ENCODE measurements at places on chromosomes 6 and 20.

- peak within 1 kb of the TSS; percentile 87 for H3K4me3 ChIP-seq
Measured at GRCh38 chr20:653110-653589, at the start of gene SRXN1. SRXN1 (minus strand) TSS chr20:653200; CDS start chr20:653185, 15 bp downstream.

- no peaks in the 10 kb centered on the region for H3K36me3 ChIP-seq
- DNase-seq: peak; percentile 94
- peak overlapping the region; percentile 88 for H3K27ac ChIP-seq
- H3K27me3 ChIP-seq: no peaks in the 10 kb centered on the region
- H3K4me1 ChIP-seq: peaks cover 82% of the 10 kb centered on the region
- peak overlapping the region; percentile 74 for H3K4me3 ChIP-seq
Measured at GRCh38 chr6:44221291-44221960, 2.0 kb upstream of the SLC29A1 start.

DNA sequence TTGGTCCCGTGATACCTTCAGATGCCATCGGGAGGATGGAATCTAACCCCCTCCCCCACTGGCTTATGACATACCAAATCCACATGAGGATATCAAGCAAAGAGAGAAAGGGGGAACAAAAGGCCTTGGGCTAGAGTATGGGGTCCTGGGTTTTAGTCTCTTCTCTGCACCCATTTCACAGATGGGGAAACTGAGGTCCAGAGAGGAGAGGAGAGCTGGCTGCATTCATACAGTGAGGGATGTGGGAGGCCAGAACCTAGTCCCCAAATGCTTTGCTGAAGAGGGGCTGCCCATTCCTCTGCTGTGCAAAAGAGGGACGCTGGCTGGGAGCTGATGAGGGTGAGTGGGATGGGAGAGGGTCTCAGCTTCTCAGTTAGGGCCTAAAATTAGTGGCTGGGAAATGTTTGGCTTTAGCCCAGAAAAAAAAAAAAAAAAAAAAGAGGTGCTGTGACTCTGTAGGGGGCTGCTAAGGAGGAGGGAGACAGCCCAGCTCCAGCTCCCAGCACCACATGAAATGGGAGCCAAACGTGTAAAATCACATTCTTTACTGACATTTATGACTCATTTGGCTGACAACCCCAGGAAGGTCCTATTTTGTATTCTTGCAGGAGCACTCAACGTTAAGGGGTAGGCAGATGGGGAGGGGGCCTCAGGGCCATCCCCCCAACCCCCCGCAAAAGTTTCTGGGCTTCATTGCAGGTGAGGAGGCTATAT is 11.9 kb downstream of the XKR7 start:
- no peak overlapping the region for H3K4me3 ChIP-seq
- H3K27ac ChIP-seq: no peak overlapping the region
- peaks cover 42% of the 10 kb centered on the region for H3K27me3 ChIP-seq
- no peaks in the 10 kb centered on the region for H3K4me1 ChIP-seq
- DNase-seq: no peak
- no peaks in the 10 kb centered on the region for H3K36me3 ChIP-seq

- H3K4me3 ChIP-seq: no peak overlapping the region
- no peak for DNase-seq
- H3K36me3 ChIP-seq: no peaks in the 10 kb centered on the region
Measured at GRCh38 chr6:108502832-108503231, 57.9 kb upstream of the FOXO3 start.

GRCh38 chr6:52286798-52287432 is 2.4 kb upstream of the MCM3 start:
- H3K27me3 ChIP-seq: no peaks in the 10 kb centered on the region
- H3K36me3 ChIP-seq: peaks cover 10% of the 10 kb centered on the region
- peak; percentile 56 for DNase-seq
- H3K4me1 ChIP-seq: peaks cover 9% of the 10 kb centered on the region

DNA sequence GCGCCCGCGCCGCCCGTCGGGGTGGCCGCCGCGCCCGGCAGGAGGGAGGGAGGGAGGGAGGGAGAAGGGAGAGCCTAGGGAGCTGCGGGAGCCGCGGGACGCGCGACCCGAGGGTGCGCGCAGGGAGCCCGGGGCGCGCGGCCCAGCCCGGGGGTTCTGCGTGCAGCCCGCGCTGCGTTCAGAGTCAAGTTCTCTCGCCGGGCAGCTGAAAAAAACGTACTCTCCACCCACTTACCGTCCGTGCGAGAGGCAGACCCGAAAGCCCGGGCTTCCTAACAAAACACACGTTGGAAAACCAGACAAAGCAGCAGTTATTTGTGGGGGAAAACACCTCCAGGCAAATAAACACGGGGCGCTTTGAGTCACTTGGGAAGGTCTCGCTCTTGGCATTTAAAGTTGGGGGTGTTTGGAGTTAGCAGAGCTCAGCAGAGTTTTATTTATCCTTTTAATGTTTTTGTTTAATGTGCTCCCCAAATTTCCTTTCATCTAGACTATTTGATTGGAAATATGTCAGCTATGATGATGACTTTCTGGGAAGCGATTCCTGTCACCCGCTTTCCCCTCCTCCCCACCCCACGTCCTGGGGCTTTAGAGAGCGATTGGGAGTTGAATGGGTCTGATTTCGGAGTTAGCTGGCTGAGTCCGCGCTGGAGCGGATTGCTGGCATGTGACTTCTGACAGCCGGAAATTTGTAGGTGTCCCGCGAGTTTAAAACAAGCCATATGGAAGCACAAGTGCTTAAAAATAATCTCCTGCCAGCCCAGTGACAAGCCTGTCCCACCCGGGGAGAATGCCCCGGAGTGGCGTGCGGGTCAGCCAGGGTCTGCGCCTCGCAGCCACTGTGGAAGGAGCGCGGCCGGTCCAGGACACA is 1.1 kb downstream of the ESR1 start:
- peaks cover 15% of the 10 kb centered on the region for H3K4me1 ChIP-seq
- H3K4me3 ChIP-seq: peak overlapping the region; percentile 53
- H3K27ac ChIP-seq: no peak overlapping the region
- no peak for DNase-seq

DNA sequence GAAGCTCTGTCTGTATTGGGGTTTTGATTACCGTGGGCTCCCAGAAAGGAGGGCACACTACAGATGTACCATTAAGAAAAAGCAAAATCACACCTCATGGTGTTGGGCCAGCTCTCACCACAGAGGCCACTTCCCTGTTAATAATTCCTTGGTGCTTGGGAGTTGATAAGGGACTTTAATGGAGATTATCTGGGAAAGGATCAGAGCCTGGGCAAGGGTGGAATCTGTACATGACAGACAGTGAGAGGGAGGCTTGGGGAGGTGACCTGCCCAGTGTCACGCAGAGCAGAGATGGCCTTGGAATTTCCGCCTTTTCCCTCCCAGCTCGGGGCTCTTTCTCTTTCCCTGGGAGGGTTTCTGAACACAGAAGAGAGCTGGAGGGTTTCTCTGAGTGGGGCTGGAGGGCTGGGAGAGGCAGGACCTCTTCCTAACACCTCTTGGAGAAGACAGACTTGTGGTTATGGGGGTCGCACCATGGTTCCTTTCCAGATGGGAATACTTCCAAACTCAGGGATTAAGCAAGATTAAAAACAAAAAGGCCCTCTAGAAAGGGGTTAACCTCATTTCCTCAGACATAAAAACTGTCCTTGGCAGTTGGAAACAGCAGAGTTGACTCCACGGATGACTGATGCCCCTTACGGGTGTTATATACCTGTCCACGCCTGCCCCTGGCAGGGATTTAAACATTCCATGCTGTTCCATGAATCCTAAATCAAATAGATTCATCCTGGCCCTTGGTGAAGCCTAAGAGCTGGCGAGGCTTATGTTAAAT is 16.8 kb upstream of the KCNK16 start:
- DNase-seq: no peak
- H3K27me3 ChIP-seq: peaks cover 16% of the 10 kb centered on the region
- peaks cover 4% of the 10 kb centered on the region for H3K4me1 ChIP-seq
- H3K4me3 ChIP-seq: no peak overlapping the region

DNA sequence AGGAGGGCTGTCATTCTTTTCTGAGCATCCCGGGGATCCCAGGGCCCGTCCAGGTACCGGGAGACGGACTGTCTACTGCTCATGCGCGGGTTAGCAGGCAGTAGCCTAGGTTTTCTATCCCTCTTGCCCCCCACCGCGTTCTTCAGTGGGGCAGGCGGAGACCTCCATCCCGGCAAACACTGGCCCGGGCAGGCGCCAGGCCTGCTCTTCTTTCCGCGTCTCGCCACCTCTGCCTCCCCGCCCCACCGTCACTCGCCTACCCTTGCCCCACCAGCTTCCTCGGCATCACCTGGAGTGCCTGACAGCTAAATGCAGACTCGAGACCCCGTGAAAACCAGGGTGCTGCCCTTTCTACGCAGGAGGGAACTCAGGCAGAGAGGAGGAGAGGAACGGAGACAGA is 1937.7 kb upstream of the DEFB115 start:
- no peaks in the 10 kb centered on the region for H3K4me1 ChIP-seq
- peaks cover 15% of the 10 kb centered on the region for H3K27me3 ChIP-seq
- no peak overlapping the region for H3K27ac ChIP-seq
- H3K4me3 ChIP-seq: no peak overlapping the region

DNA sequence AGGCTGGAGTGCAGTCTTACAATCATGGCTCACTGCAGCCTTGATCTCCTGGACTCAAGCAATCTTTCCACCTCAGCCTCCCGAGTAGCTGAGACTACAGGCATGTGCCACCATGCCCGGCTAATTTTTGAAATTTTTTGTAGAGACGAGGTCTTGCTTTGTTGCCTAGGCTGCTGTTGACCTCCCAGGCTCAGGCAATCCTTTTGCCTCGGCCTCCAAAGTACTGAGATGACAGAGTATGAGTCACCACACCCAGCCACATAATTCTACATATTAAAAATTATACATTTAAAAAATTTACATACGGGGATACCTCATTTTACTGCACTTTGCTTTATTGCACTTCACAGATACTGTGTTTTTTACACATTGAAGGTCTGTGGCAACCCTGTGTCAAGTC is 115.1 kb downstream of the MAN1A1 start:
- no peaks in the 10 kb centered on the region for H3K27me3 ChIP-seq
- H3K4me3 ChIP-seq: no peak overlapping the region
- DNase-seq: no peak
- H3K4me1 ChIP-seq: no peaks in the 10 kb centered on the region
- no peak overlapping the region for H3K27ac ChIP-seq

DNA sequence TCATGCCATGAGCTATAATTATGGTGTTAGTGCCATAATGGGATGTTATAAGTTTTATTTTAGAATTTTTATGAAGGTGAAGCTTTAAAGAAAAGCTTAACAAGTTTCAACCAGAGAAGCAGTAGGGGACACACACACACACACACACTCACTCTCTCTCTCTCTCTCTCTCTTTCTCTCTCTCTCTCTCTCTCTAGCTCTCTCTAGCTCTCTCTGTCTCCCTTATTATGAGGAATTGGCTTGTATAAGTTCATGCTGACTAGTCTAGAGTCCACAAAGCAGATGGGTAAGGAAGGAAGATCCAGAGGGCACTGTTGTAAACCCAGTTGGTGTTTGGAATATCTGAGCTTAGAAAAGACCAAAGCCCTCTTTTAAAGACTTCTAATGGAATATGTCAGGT is 102.4 kb downstream of the QKI start:
- H3K4me3 ChIP-seq: no peak overlapping the region
- no peaks in the 10 kb centered on the region for H3K27me3 ChIP-seq
- H3K36me3 ChIP-seq: no peaks in the 10 kb centered on the region
- peaks cover 79% of the 10 kb centered on the region for H3K4me1 ChIP-seq
- no peak for DNase-seq
